Endothelial cell (in vitro differentiated cells): ENCODE measurements at places on chromosomes 7 and 10. TPM values are rescaled to one million over a fixed set of nuclear protein-coding genes. Genes with fewer than 3 reads are reported as not detected.

- peak; percentile 26 for DNase-seq
Measured at GRCh38 chr7:89623018-89623672, 531.1 kb upstream of the STEAP1 start.

- DNase-seq: no peak
Measured at GRCh38 chr7:127870231-127870907, 160.9 kb downstream of the LRRC4 start.

DNA sequence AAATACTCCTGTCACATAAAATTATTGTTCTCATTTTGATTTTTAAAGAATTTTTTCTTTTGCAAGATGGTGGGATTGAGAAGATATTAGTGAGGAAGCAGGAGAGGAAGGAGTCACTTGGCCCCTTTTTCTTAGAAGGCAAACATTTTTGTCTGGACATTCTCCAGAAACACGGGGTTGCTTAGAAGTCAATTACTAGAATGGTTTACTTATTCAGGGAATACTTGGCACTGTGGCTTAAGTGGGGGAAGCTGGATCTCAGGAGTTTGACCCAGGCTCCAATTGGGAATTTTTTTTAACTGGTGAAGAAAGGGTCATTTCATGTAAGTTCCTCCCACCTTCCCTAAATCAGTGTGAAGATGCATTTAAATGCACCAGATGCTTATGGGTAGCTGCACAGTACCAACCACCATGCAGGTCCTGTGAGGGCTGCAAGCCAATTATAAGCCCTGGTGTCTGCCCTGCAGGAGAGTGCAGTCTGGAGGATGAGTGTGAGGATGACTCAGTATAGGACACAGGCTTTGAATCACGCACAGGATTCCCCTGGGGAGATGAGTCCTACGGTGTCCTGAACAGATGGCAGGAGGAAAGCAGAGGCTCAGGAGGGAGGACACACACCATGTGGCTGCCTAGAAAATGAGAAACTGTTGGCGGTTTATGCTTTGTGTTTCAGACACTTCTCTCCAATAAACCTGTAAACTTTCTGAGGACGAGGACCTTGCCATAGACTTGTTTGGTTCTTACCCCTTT, 299.1 kb downstream of the PLXNA4 start:
- DNase-seq: no peak

DNA sequence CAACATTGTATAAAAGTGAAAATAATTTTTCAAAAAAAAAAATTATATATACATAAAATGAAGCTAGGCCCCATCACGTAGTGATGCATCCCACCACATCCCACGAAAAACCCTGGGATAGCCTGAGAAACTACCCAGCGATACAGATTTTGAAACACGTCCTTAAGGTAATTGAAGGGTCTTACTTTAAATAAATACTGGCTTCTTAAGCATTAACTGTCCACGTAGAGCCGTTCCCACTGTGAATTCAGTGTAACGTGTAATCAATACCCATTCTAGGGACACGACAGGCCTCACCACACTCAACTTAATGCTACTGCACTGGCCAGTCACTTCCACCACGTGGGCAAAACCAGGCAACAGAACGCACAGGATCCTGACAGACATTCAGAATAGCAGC, 4.0 kb downstream of the ANKRD61 start:
- DNase-seq: no peak

DNA sequence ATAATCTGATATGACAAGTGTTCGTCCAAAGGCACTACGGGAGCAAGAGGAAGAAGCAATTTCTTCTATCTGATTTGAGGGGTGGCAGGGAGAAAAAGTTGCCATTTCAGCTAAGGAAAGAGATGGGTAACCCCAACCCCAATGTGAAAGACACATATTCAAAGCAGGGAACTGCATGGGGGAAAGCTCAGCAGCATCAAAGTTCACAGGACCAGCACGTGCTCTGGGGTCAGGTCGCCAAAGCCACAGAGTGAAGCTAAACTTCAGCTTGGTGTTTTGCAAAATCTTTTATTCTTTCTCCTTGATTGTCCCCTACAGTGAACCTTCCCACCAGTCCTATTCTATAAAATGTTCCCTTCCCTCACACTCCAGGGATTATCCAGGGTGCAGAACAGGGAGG, 112.8 kb upstream of the PPP2R2D start:
- DNase-seq: no peak

DNA sequence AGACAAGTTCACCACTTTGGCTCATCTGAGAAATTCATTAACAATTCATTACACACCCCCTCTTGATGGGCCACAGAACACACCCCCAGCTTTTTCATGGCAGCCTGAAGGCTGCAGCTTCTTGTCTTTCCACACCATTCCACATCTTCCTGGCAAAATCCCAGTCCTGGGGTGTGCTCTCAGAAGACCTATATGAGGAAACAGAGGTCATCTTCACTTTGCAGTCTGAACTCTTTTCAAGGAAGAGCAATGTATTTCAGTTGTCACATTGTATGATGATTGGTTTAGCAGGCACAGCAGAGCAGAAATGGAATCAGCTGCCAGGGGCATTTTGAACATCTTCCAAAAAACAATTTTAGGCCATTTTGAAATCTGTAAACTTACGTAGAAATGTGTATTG, 7.8 kb upstream of the LRRC27 start:
- DNase-seq: no peak

- DNase-seq: no peak
Measured at GRCh38 chr7:155380976-155381851, 76.7 kb upstream of the EN2 start.

- no peak for DNase-seq
Measured at GRCh38 chr10:1323951-1324350, 267.8 kb downstream of the WDR37 start.

- no peak for DNase-seq
Measured at GRCh38 chr10:89351412-89351779, 23.6 kb downstream of the IFIT3 start.

DNA sequence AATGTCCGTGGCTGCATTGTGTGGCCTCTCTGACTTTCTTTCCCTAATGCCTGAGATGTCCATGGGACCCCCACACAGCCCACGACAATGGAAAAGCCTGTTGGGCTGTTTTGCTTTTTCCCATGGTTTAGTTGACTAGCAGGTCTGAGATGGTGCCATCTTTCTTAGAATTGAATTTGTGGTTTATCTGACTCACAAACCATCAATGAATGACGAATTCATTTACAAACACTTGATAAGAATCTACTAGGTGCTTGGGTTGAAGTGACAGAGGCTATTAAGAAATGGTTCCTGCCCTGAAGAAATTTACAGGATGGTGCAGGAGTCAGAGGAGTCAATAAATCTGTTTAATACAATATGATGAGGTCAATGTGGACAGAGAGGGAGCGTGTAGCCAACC, 75.4 kb downstream of the OTUD1 start:
- no peak for DNase-seq

DNA sequence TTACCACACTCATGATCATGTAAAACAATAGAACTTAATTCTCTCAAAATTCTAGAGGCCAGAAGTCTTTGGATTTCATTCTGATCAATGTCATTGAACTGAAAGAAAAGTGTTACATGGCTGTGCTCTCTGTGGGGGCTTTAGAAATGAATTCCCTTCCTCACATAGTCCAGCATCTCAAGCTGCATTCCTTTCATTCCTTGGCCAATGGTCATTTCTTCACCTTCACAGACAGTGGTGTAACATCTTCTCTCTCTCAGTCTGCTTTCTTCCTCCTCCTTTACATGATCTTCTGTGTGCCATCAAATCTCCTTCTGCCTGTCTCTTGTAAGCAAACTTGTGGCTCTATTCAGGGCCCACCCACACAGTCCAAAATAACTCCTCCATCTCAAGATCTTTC, 735.3 kb downstream of the SUGCT start:
- DNase-seq: no peak

DNA sequence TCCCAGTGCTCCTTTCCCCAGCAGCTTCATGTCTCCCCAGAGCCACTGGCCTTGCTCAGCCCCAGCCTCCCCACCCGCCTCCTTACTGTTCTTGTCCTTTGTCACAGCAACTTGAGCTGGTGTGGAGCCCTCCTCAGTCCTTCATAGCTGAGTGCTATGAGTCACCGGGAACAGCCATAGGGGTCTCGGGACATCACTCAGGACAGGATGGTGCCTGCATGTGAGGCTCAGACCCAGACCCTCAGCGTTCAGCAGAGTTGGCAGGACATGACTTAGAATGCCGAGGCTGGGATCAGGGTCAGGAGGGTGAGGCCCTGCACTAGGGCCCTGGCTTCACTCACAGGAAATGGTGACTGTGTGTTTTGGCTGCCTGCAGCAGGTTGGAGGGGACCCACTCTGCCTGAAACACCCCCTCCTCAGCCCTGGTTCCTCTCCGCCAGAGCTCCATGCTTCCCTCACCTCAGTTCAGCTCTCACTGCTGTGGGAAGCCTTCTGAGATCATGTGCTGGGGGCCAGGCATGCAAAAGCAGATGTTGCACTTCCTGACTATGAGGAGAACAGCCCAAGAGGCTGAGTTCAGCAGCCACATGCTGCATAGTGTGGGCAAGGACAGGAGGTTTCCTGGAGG, 40.7 kb upstream of the GJD4 start:
- no peak for DNase-seq

DNA sequence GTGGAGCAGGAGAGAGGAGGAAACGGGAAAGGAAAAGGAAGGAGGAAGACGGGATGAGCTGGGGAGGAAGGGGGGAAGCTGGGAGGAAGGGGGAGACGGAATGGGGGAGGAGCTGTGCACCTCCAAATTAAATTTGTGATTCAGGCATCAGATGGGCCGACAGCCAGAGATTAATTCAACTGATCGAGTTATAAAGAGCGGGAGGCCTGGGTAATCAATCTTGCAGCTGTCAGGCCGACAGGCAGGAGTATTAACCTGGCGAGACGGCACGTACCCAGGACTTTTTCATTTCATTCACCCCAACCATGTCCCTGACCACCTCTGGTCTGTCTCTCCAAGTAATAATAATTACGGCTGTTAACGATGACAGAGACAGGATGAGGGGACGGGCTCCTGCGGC, 26.2 kb downstream of the KAZALD1 start:
- DNase-seq: no peak

DNA sequence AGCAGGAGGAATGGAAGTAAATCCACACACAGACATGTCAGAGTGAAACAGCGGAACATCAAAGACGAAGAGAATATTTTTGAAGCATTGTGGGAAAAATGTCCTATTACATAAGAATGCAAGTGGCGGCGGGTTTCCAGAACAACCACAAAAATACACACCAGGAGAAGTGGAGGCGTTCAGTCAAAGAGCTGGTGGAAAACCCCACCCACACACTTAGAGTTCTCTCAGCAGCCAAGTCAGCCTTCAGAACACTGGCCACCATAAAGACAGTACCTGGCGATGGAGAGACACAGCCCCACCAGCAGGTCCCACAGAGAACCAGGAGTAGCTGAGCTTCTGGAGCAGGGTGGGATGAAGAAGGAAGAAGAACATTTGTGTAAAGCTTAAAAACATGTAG, 23.7 kb downstream of the NKX6-2 start:
- no peak for DNase-seq

GRCh38 chr7:56811081-56811480, 321.2 kb downstream of the ZNF479 start:
- no peak for DNase-seq

Gene MYPN
- total RNA-seq: not detected

Gene FBXO24
- 1.3 TPM for total RNA-seq

Gene PVRIG
- not detected for total RNA-seq

Gene TEX36
- not detected for total RNA-seq

Gene CALCR
- 0.62 TPM for total RNA-seq

Gene TMEM26
- total RNA-seq: 0.15 TPM

Gene SAMD9L
- 0.10 TPM for total RNA-seq

Gene LDB1
- 160 TPM for total RNA-seq

Gene CHAT
- 0.23 TPM for total RNA-seq

Gene PHTF2
- total RNA-seq: 10.3 TPM

Gene CLRN3
- total RNA-seq: 0.31 TPM

Gene AGBL3
- 3.0 TPM for total RNA-seq
